GF-D8 (cell line): ENCODE measurements at places on chromosomes 7 and 10.

GRCh38 chr10:76051007-76051936 lies 619.8 kb downstream of the LRMDA start:
- DNase-seq = no peak

DNA sequence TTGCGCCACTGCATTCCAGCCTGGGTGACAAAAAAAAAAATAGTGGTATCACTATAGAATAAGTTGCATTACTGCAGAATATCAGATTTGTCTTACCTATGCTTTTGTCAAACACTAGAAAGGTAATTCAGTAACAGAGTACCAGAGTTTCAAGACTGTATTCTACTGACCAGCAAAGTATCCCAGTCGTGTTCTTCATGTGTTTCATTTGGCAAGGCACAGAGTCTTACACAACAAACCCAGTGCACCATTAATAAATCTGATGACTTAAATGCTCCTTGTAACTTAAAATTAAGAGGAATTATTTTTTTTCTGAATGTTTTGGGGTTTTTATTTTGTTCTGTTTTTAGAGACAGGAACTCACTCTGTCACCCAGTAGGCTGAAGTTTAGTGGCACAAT lies 34.4 kb upstream of the PBLD start:
- no peak for DNase-seq

DNA sequence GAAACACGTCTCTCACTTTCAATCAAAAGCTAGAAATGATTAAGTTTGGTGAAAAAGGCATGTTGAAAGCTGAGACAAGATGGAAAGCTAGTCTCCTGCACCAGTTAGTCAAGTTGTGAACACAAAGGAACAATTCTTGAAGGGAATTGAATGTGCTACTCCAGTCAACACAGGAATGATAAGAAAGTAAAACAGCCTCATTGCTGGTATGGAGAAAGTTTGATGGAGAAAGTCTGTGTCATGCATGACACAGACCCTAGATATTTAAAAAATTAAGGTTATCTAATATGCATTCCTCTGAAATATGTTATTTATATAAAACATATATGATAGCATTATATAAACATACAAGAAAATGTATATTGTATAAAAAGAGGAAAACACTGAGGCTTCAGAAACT lies 699.4 kb upstream of the FZD8 start:
- no peak for DNase-seq

- no peak for DNase-seq
Observed at GRCh38 chr7:36190447-36191291, 37.6 kb downstream of the EEPD1 start.

DNA sequence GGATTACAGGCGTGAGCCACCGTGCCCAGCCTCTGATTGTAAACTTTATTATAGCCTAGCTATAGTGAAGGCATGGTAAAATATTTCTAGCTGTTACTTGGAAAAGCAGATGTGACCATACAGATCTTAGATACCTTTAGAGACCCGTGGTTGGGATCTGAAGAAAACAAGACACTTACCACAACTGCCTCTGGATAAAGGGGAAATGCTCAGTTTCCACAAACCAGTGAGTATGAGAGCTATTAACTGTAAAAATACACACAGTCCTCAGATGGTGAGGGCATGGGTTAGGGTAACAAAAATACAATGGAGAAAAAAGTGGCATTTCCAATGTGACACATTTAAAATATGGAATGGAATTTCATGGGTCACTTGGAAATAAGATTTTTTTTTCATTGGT lies 63.0 kb downstream of the ZNF438 start:
- DNase-seq = no peak

GRCh38 chr10:122591736-122592135 lies 31.2 kb downstream of the DMBT1 start:
- DNase-seq = no peak

GRCh38 chr7:37510043-37510634 lies 61.5 kb upstream of the ELMO1 start:
- no peak for DNase-seq

DNA sequence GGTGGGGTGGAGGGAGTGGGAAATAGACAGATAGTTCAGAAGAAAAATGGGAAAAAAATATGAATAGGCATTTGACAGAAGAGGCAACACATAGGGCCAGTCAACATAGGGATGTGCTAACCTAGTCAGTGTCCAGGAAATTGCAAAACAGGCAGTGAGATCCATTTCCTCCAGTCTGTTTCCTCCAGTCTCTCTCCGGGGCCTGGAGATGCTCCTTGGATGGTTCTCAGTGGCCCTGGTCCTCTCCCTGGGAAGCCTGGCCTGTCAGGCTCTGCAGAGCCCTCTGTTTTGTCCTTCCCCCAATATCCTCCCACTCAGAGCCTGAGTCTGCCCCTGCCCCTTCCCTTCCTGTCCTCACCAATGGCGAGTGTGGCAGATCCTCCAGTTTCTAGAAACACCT lies 52.6 kb downstream of the SYPL1 start:
- no peak for DNase-seq

DNA sequence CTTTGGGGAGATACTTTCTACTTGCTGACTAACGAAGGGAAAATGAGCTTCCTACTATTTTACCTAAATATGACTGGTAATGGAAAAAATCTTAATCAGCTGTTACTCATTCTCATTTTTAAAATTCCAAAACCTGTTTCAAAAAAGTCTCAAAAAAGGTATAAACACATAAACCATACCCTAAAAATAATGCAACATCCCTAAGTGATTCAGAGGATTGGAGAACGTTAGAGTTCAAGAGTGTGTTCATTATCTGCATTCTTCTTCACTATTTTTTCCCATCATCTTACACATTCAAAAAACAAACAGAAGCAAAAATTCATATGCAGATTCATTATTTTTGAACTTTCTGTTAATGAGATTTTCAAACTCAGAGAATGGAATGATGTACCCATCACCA lies 150.4 kb upstream of the GNAI1 start:
- no peak for DNase-seq

DNA sequence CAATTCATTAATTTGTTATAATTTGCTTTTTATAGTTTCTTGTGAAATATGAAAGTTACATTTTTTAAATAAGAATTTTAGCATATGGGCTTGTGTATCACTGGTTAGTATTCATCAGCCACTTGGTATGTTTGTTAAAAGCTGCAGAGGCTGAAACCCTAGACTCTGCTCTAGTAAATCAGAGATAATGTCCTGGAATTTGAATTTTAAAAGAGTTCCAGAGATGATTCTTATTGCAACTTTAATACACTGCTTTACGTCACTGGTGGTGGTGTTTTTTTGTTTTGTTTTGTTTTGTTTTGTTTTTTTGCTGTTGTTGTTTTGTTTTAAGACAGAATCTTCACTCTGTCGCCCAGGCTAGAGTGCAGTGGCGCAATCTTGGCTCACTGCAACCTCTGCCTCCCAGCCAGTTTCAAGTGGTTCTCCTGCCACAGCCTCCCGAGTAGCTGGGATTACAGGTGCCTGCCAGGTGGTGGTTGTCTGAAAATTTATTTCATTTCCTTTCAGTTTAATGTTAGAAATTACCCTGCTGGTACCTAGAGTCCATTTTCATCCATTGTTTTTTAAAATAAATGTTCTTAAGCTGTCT lies 43.8 kb downstream of the PTPN12 start:
- DNase-seq = no peak

DNA sequence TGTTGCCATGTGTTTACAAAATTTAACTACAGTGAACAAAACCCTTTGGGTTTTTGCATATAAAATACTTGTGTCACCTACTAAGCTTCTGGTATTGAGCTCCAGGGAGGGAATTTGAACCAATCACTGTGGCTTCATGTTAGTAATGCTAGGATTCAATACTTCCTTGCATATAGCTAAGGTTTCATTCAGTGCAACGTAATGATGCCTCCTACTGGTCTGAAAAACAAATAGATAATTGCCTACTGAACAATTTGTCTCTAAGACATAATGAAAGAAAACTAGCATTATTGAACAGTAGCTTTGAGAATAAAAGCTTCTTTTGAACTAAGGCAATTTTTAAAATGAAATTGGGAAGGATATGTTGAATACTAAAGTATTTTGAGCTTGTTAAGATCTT lies 244.4 kb downstream of the ZWINT start:
- DNase-seq = no peak

GRCh38 chr7:63008366-63008765 lies 990.3 kb upstream of the ZNF722 start:
- DNase-seq = no peak

DNA sequence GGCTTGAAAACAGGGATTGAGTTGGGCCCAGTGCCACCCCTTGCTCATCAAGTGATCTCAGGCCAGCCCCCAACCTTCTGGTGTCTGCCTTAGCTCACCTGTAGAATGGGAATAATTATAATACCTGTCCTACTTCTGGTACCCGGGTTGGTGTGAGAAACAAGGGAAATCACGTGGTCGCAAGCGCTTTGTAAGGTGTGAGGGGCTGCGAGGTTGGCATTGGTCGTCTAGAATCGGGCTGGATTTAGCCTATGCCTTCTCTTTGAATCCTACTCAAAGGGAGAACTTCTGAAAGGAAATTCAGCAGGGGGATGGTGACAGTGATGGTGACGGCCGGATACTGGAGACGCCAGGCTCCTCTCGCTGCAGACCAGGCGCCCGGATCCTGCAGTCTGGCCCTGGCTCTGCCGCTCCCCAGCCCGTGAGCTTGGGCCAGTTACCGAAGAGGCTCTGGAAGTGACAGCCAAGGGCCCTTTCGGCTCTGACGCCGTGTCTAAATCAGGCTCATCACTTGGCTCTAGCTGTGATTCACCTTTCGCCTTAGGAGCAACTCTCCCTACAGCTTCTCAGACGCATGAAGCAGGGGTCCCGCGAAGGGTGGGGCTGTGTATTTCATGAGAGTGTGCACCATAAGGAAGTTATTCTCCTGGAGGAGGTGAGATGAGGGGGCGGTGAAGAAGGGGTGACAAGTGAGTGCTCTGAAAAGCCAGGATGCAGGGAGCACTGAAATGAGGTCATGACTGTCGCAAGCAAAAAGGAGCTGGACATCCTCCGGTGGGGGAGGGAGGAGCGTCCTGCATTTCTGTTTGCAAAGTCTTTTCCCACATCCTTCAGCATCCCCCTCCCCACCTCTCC lies 4.0 kb upstream of the CREB5 start:
- DNase-seq = no peak

- no peak for DNase-seq
Observed at GRCh38 chr7:157444011-157444842, 107.4 kb downstream of the DNAJB6 start.

- no peak for DNase-seq
Observed at GRCh38 chr7:19275000-19275399, 129.8 kb upstream of the FERD3L start.
